ENCODE measurements at places on chromosomes 3 and 15. TPM values are rescaled to one million over a fixed set of nuclear protein-coding genes. Genes with fewer than 3 reads are reported as not detected.

CD96 gene
- polyA plus RNA-seq, result 0.13 TPM

RTP1 gene
- not detected for polyA plus RNA-seq

CORO2B gene
- polyA plus RNA-seq, result 0.13 TPM

TRIM42 gene
- not detected for polyA plus RNA-seq

CISH gene
- 3.5 TPM for polyA plus RNA-seq

STRA6 gene
- not detected for polyA plus RNA-seq

NR1D2 gene
- polyA plus RNA-seq, result 10.3 TPM

RAD18 gene
- 16.0 TPM for polyA plus RNA-seq

ARNT2 gene
- polyA plus RNA-seq, result 0.08 TPM

CKMT1B gene
- polyA plus RNA-seq, result 64.8 TPM

ARHGAP11A gene
- polyA plus RNA-seq, result 7.5 TPM

NR1I2 gene
- not detected for polyA plus RNA-seq

All from keratinocyte (primary cell).